ENCODE measurements at places on chromosomes 4 and X.

GRCh38 chr4:10079912-10080588 is 36.5 kb downstream of the WDR1 start:
- no peak for DNase-seq

DNA sequence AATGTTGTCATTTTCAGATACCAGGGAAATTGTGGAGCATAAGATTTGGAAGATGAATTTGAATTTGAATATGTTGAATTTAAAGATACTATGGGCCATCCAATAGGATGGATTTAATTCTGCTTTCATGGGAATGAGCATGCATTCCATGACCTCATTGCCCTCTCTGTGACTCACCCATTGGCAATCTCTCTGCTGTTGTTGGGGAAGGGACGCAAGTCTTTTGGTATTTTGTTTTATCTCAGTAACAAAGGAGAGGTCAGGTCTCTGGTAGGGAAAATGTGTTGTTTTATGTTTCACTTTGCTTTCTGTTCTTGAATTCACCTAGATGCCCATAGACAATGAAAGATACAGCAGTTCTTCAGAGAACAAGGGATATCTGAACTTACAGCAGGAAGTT is 42.1 kb upstream of the MAGEA4 start:
- peak; percentile 82 for DNase-seq

DNA sequence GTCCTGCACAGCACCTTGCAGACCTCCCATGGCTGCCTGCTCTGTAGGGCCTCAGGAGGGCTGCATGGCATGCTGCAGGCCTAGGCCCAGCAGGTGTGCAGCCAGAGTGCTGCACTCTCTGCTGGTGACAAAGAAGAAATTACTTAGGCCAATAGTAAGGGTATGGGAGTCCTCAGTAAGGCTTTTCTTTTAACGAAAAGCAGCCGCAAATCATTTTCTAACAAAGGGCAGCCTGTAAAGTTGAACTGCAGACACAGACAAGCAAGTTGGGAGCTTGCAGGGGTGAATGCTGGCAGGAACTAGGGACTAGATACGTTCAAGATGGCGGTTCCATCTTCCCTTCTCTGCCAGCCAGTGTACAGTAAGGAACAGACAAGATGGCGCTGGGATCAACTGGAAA is 22.4 kb upstream of the UBA6 start:
- DNase-seq: no peak

DNA sequence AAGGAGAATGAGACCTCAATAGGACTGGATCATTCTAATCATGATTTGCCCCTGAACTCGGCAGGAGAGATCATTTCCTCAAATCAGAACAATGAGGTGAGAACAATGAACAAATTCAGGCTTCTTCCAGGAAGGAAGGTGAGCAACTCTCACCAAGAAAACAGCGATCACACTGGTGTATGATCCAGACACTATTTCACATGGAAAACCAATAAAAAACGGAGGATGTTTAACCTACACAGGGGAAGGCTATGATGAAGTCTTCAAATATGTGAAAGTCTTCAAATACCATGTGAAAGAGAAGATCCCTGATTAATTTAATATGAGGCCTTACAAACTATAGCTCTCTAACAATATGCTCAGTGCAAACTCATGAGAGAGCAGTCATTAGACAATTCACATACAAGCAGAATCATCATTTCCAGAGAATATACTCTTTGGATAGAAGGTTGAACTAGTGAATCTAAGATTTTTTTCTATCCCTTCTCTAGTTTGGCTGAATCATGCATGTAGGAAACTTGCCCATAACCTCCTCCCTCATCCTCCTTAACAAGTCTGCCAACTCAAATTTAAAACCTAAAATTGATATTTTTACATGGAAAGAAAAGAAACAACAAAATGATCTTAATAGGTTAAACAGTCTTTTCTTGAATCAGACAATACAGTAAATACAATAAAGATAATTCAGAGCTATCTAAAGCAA is 122.5 kb downstream of the ADAMTS3 start:
- peak; percentile 22 for DNase-seq

GRCh38 chr4:64465263-64465662 is 56.0 kb upstream of the TECRL start:
- no peak for DNase-seq

DNA sequence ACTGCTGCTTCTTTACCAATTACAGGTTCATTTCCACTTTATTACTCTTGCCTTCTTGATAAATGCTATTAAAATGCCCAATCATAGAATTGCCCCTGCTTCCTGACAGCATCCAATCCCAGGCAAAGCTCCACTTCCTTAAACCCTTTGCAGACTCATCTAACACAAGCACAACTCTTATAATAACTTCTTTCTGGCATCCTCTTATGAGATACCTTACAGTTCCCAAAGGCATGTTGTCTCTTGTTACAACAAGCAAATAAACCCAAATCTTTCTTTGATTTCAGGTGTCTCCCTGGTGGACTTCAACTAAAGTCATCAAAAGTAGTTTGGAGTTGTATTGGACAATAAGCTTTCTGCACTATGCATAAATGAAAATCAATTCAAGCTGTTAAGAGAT is 22.5 kb upstream of the ADH7 start:
- no peak for DNase-seq

GRCh38 chrX:112830540-112830939 is 10.1 kb downstream of the AMOT start:
- no peak for DNase-seq

DNA sequence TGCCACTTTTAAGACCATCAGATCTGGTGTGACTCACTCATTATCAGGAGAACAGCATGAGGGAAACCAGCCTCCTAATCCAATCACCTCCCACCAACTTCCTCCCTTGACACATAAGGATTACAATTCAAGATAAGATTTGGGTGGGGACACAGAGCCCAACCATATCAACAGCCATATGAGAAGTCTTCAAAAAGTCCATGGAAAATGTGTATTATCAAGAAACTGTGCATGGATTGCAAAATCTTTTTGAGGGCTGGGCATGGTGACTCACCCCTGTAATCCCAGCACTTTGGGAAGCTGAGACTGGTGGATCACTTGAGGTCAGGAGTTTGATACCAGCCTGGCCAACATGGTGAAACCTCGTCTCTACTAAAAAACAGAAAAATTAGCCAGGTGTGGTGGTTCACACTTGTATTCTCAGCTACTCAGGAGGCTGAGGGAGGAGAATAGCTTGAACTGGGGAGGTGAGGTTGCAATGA is 17.8 kb upstream of the RPL39 start:
- DNase-seq: no peak

DNA sequence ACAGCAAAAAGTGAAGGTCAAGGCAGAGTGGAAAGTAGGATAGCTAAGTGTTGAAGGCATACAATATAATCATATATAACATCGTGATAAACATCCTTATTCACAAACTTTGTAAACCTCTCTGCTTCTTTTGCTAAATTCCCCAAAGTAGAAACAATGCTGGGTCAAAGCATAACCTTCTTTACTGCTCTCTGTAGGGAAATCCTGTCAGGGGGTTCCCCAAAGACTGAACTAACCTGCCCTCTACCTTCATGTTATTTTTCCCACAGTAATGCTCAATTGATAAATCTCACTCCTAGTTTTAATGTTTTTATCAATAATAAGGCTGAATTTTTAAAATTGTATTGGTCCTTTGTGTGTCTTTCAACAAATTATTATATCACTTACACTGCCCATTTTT is 55.7 kb downstream of the DCHS2 start:
- DNase-seq: no peak

- no peak for DNase-seq
Observed at GRCh38 chr4:148239494-148239985, 202.7 kb downstream of the NR3C2 start.

- DNase-seq: no peak
Observed at GRCh38 chr4:155539746-155540145, 126.9 kb upstream of the GUCY1A1 start.

DNA sequence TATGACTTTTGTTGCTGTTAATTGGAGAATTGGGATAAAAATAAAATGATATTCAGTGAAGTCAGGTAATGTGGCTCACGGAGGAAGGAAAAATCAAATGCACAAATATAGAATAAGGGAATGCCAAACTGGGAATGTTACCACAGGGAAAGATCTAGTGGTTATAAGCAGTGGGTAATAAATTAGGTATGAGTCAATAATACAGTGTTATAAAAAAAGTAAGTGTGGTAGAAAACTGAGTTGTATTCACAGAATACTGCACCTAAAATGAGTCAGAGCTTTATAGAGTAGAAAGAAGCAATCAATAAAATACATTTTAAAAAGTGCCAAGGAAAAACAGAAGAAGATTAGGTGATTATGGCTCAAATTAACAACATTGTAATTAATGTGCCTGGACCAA is 34.5 kb downstream of the INTS12 start:
- no peak for DNase-seq

DNA sequence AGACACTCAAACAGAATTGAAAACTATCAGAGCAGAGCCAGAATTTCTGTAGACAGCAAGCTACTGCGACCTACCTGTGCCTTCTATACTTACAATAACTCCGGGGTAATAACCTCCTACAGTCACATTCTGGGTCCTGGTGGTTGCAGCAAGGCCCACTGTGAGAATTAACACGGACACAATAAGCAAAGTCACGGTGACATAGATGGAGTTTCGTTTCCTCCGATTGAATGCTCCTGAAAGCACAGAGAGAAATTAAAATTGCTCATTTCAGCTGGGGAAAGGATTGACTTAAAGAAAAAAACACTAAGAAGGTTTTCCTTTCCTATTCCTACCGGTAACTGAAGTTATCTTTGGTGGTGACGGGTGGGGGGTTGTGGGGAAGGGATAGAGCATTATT is 7.0 kb downstream of the TMEM255A start:
- DNase-seq: no peak

- DNase-seq: no peak
Observed at GRCh38 chr4:158586881-158587280, 65.2 kb downstream of the RXFP1 start.

DNA sequence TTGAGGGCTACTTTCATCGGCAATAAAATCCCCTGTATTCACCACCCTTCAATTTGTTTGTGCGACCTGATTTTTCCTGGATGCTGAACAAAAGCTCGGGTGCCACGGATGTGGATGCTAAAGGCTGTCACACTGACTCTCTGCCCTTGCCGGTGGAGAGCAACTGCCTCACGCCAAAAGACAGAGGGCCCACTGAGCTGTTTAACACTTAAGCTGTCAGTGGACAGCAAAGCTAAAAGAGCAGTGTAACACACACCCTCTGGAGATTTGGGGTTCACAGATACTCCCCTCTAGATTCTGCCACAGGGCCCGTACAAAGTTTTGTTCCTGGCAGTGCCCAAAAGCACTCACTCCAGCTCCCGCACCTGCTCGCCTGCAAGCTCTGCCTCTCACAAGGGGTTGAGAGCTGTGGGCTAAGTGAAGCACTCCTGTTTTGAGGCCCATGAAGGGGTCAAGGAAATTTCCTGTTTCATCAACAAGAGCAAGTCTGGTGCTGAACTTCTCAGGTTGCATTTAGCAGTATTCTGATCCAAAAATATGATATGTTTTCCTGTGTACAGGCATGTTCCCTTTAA is 1571.9 kb downstream of the ADGRL3 start:
- no peak for DNase-seq

GRCh38 chrX:84078991-84079390 is 109.0 kb downstream of the RPS6KA6 start:
- DNase-seq: no peak

DNA sequence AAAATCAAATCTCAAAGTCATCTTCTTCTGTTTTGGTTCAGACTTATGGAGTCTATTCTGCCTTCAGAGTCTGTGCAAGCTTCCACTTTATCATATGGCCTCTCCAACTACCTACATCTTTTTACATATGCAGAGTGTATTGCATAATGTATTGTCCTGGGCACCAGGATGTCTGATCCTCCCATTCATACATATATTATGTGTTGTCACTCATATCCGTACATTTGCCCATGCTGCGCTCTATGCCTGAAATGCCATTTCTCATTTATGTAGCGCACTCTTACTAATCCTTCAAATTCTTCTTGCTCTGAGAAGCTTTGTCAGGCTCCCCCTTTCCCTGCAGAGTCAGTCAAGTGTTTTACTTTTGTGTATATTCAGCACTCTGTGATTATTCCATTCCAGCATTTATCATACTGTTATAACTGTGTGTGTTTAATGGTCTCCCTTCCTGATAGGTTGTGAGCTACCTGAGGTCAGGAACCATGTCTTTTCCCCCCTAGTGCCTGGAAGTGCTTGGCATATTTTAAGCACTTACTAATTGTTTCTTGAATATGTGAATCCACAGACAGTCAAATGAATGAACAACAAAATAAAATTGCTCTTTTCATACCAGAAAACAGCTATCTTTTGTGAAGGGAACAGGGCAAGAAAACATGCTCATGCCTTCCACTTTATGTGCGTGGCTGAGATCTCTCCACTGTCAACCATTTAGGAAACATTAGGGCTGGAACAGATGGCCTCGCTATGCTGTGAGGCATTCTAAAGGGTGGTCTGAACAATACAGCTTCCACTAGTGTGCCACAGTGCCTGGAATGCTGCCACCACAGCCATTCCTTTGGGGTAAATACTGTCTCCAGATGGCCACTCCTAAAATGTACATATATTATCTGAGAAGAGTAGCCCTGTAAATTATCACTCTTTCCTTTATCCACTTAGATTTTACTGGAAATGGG is 81.8 kb downstream of the GLUD2 start:
- peak; percentile 5 for DNase-seq

DNA sequence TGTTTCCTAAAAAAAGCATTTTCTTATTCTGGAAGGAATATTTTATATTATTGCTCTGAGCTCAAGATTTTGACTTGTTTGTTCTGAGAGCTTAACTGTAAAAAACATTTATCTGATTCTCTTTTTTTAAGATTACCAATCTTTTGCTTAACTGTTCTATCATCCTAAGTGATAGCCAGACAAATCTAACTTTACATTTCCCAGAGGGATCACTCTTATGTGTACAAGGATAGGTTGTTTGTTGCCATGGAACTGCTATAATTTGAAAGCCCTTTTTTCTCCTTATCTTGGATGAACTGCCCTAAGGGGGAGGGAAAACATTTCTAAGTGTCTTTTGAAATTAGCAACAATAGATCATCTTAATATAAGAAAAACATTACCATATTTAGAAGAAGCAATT is 494.7 kb downstream of the TRAM1L1 start:
- no peak for DNase-seq

- no peak for DNase-seq
Observed at GRCh38 chr4:16655111-16655510, 243.3 kb downstream of the LDB2 start.

GRCh38 chr4:76214177-76214675 is 602 bp upstream of the SCARB2 start:
- no peak for DNase-seq

Data from fibroblast of upper back skin (primary cell).